NCI-H1417 treated with DMSO at 0.1 percent for 48 hours (cell line): ENCODE measurements at places on chromosomes 5 and 9.

DNA sequence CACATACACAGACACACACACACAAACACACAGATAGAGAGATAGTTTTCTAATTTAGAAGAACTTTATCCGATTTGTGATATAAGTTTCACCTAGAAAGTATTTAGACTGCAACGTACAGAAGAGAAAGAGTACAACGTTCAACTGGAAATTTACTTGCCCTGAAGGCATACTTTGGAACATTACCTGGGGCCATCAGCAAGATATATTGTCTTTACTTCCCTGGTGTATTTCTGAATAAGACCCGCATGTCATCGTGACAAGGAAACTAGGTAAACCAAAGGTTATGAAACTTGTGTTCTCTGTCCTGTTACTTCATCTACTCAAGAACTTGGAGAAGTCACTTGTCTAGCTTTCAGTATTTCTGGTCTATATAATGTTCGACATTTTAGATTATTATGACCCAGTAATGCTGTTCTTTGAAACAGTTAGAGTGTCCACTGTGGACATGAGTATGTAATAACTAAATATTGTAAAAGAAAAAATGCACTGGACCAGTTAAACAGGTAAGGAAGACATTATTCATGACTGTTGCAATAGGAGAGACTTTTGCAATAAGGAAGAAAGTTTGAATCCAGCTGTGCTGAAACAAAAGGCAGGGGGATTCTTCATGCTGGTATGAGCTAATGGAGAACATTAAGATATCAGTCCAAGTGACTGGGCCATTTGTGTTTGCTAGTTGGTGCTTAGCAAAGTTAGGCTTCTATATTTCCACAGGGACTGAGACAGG, 1791.1 kb downstream of the MAT2B start:
- no peak for DNase-seq

GRCh38 chr9:69623276-69623675, 48.9 kb downstream of the APBA1 start:
- no peak for DNase-seq

DNA sequence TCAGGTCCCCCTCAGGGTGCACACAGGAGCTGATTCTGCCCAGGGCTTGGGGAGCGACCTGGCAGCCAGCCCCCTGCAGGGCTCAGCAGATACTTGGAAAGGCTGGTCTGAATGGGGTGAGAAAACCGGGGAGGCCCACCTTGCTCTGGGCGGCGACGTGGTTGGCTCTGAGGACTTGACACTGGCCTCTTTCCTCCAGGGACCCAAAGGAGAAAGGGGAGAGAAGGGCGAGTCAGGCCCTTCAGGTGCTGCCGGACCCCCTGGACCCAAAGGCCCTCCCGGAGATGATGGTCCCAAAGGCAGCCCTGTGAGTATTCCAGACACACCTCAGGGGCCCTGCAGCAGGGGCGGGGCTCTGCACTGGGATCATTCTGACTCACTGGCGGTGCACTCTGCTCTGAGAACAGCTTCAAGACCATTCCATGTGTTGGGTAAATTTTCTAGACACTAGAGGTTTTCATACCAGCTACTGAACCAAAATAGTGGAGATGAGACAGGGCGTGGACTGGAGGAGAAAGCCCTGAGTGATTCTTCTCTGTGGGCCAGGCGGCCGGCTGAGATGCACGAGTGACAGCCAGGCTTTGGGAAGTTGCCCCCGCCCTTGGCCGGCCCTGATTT, 65.9 kb upstream of the FCN2 start:
- no peak for DNase-seq

GRCh38 chr5:93307557-93307956, 273.5 kb downstream of the NR2F1-AS1 start:
- no peak for DNase-seq

DNA sequence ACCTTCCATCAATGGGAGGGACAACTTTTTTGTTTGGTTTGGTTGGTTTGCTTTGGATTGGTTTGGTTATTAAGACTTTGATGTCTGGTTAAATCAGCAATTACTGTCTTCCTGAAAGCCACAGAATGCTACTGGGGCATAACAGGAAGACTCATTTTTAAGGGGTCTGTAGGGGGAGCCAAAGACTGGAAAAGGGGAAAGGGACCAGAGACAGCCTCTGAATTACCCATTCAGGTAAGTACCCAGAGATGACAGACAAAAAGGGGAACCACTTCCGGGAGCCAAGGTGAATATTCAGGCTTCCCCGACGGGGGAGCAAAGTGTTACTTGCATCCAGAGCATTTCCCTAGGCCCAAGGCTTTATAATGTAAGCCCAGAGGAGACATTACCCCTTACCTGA, 4.6 kb upstream of the FEM1C start:
- DNase-seq: no peak

DNA sequence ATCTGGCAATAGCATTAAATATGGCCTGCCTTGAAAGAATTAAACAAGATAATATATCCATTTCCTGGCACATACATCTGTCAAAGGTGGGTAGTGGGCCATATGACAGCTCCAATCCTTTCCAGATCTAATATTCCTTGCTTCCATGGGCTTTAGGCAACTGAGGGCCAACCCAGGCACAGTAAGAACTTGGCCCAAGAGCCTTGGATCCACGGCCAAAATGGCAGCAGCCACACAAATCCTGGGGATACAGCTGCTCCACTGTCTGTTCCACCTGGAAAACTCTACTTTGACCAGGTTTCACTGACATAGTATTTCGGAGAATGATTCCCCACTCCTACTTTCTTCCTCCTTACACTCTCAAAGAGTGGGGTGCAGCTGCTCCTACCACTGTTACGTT, 13.3 kb downstream of the HAVCR1 start:
- no peak for DNase-seq

DNA sequence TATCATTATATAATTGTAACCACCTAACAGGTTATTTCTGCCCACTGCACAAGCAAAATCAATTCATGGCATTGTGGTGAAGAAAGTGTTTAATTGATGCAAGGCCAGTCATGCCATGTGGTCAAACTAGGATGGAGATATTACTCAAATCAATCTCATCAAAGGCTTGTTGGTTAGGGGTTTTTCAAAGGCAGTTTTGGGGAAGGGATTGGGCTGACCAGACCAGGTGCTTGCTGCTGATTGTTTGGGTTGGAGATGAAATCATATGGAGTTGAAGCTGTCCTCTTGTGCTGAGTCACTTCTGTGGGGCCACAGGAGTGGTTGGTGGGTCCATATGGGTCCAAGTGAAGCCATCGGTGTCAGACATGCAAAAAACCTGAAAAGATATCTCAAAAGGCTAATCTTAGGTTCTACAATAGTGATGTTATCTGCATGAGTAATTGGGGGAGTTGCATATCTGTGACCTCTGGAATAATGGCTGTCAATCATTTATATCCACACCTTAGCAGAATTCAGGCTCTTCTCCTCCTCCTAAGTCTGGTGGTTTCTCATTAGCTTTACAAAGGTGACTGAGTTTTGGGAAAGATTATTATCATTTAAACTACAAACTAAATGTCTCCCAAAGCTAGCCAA, 44.9 kb downstream of the HMGCS1 start:
- no peak for DNase-seq

GRCh38 chr9:36770025-36770424, 197.3 kb downstream of the MELK start:
- DNase-seq: no peak

DNA sequence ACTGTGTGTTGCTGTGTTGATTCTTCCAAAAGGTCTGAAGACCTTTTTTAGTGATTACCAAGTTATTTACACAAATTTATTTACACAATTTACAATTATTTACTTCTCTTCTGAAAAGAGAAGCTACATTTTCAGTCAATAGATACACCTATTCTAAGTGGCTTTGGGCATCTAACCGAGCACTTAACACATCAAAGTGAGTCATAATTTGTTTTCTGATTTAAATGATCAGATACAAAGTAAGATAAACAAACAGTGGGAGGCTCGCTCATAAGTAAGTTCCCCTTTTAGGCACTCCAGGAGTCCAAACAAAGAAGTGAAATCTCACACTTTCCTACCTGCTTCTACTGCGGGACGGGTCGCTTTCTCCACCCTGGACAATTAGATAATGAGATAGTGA, 90.2 kb downstream of the APBA1 start:
- DNase-seq: no peak

DNA sequence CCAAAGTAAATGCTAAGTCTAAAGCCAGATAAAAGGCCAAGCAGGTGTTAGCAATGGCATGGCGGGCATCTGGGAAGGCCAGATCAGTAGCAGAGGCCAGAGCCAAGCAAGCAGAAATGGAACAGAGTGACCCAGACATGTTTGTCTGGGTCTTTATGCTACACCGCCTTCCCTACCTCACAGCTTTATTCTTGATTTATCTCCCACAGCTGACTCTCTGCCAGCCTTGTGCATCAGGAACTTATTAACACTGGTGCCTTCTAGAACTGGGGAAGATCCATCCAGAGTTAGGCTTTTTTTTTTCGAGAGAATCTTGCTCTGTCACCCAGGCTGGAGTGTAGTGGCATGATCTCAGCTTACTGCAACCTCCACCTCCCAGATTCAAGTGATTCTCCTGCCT, 112.5 kb upstream of the SLC44A1 start:
- DNase-seq: no peak

DNA sequence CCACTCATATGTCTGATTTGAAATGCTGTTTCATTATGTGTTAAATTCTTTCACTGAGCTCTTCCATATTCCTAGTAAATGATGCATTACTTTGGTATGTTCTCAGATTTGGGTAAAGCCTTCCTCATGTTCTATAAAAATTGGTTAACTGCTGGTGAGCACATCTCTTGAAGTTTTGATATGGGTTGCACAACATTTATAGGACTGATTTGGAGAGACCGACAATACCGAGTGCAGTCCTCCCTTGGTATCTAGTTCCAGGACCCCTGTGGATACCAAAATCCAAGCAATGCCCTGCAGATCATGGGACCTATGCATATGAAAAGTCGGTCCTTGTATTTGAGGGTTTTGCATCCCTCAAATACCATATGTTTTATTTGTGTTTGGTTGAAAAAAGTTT, 37.8 kb downstream of the WDR36 start:
- no peak for DNase-seq

DNA sequence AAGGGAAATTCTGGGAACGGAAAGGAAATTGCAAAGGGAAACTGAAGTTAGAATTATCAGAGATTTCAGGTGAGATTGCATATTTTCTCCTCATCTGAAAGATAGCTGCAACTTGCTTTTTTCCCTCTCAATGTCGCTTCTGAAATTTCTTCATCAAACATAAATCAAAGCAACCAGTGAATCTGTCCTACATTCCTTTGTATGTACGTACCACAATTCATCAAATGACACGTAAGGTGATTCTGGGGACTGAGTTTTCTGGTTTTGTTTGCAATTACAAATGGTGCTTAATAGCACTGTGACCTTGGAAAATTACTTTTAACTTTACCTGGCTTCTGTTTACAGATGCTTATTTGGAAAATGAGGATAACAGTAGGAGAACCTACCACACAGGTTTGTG, 21.9 kb upstream of the CNOT6 start:
- DNase-seq: no peak

GRCh38 chr5:177392765-177393164, 7.7 kb downstream of the PFN3 start:
- DNase-seq: no peak

- no peak for DNase-seq
Observed at GRCh38 chr5:170296935-170297588, 515 bp downstream of the LCP2 start.

DNA sequence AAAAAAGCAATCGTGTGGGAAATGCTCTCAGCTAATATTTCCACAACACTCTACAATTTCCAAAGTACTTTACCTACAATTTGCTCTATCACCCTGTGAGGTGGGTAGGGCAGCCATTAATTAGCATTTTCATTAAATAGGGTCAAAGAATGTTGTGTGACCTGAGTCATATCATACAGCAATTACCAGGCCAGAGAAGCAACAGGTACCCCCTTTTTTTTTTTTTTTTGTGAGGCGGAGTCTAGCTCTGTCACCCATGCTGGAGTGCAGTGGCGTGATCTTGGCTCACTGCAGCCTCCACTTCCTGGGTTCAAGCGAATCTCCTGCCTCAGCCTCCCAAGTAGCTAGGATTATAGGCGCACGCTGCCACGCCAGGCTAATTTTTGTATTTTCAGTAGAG, 108.8 kb upstream of the RETREG1 start:
- no peak for DNase-seq

- no peak for DNase-seq
Observed at GRCh38 chr5:143056339-143056704, 286.1 kb downstream of the ARHGAP26 start.

DNA sequence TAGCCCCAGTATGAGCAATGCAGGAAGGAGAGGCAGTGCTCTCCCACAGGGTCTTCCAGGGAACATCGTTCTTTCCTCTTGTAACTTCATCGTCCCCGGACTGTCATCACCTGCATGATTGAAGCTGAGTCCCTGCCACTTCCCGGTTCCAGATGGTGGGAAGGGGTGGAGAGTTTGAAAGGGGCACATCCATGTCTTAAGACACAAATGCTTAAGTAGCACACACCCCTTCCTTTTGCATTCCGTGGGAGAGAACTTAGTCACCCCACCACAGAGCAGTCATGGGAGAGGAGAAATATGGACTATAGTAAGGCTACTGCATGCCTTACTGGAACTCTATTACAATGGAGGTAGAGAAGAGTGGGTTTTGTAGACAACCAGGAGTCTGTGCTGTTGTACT, 165.3 kb upstream of the GAS1 start:
- DNase-seq: no peak

GRCh38 chr9:136192289-136193126, 12.4 kb downstream of the LHX3 start:
- DNase-seq: no peak

DNA sequence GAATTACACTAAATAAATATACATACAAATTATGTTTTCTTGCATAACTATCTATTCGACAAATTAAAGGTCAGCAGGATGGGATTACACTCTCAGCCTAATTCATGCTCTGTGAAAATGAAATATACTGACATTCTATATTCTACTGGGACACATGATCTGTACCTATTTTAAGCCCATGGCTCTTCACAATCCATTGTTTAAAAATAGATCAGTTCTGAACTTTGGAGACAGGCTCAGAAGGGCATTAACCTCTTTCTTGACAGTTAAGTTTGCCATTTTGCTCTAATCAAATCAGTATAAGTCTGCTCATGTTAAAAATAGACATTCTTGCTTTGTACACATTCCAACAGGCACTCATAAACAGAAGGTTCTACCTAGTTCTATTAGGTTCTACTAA, 361.2 kb downstream of the HCN1 start:
- no peak for DNase-seq

- DNase-seq: no peak
Observed at GRCh38 chr9:22097707-22098106, 88.6 kb upstream of the CDKN2B start.
